ENCODE measurements at places on chromosomes 7 and 10. TPM values are rescaled to one million over a fixed set of nuclear protein-coding genes. Genes with fewer than 3 reads are reported as not detected.

Gene NKX2-3
- total RNA-seq, result not detected

Gene INHBA
- total RNA-seq, result 5.8 TPM

Gene ACHE
- 51.0 TPM for total RNA-seq

Gene TMEM273
- total RNA-seq, result not detected

Gene AMPH
- not detected for total RNA-seq

Gene ZYX
- total RNA-seq, result 82.6 TPM

Gene AOC1
- 0.62 TPM for total RNA-seq

Gene ADARB2
- 0.19 TPM for total RNA-seq

Gene LRGUK
- total RNA-seq, result 0.24 TPM

Gene OR9A2
- not detected for total RNA-seq

Gene OGA
- 89.4 TPM for total RNA-seq

Gene GPRIN2
- not detected for total RNA-seq

Gene NPFFR1
- total RNA-seq, result not detected

DNA sequence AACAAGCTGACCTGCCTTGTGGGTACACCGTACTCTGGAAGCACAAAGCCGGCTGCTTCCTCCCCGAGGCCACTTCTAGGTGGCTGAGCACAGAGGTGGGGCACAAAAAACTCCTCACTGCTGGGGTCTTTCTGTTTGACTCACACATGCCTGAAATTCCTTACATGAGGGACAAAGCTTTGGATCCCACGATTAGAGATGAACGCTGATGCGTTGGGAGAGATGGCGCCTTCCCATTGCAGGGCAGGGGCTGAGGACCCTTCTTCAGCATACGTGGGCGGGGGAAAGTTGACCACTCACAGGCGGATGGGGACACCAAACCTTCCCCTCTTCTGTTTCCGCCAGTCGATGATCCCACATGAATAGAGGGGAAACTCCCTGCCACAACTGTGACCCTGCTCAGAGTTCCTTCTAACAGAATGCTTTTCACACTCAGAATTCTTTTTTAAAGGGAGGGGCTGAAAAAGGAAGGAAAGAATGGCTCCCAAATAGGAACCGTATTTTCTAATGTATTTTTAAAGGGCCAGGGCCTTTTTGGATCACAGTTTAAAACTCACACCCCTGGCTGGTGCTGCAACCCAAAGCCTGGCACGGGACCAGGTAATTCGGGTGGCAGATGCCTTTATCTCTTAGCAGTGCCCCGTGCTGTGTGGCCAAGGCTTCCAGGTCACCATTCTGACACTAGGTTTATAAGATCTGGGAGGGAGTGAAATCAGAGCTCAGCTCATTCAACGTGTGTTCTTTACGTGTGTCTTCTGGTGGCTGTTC, 134.0 kb downstream of the PRKAG2 start:
- no peak for DNase-seq

DNA sequence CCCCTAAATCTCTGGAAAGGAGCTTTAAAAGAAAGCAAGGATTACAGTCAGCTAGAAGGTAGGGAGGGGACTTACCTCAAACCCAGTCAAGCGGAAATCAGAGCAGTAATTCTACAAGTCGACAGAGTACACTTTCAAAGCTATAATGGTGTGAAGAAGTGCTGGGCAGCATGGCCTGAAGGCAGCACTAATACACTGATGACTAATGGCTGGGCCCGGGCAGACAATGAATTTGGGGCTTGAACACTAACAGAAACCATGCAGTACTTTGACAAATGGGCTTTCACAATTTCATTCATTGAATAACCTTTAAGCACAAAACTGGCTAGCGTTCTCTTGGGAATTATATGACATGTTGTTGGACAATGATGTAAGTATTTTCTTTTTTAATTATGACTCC, 4.7 kb downstream of the GLI3 start:
- DNase-seq, result peak; percentile 13

GRCh38 chr7:66737667-66738066, 2.9 kb upstream of the RABGEF1 start:
- no peak for DNase-seq

DNA sequence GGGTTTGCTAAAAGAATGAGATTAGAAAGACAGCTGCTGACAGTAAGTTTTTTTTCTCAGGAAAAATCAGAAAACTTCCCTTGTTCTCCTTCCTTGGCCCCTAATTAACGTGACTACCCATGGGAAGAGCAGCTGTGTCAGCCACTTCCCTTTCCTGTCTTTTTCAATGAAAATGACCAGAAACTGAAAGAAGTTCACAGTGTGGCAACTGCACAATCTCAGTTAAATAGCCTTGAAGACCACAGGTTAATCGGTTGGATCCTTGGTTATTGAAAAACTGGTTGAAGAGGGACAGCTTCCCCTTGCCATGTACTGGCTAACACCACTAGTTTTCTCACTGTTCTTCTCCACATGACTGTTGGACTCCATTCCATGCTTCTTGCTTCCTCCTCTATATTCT, 148.8 kb upstream of the AGR3 start:
- DNase-seq, result no peak

- no peak for DNase-seq
Observed at GRCh38 chr7:84152995-84153394, 41.6 kb downstream of the SEMA3A start.

DNA sequence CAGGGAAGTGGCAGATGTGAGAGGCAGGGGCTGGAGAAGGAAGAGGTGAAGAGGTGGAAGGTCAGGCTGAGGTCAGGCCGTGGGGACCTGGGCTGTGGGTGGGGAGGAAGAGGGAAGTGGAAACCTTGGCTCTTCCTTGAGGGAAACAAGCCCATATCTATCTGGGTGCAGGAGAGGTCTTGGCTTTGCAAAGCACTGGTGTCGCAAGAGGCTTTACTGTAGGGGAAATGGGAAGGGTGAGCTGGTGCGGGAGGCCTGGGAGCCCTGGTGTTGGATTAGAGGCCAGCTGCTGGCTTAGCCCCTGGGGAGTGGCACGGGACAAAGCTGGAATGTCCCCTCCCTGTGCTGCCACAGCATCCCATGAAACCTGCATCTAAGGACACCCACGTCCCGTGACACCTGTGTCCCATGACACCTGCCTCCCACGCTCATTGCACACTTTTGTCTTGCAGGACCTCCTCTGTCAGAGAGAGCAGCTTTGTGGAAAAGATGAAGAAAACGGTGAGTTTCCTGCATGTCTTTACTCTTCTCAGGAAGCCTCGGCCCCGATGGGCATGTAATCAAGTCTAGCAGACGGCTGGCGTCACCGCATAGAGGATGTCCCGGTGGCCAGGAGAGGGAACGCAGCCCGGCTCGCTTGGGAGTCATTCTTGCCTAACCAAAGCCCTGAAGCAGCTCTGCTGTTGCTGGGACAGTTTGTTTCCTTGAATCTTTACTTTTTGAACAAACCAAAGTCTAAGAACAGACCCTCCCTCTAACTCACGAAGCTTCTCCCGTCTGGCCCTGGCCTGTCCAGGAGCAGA, 22.2 kb downstream of the TMEM120A start:
- peak; percentile 69 for DNase-seq

GRCh38 chr10:23379686-23380085, 35.1 kb upstream of the C10orf67 start:
- no peak for DNase-seq

DNA sequence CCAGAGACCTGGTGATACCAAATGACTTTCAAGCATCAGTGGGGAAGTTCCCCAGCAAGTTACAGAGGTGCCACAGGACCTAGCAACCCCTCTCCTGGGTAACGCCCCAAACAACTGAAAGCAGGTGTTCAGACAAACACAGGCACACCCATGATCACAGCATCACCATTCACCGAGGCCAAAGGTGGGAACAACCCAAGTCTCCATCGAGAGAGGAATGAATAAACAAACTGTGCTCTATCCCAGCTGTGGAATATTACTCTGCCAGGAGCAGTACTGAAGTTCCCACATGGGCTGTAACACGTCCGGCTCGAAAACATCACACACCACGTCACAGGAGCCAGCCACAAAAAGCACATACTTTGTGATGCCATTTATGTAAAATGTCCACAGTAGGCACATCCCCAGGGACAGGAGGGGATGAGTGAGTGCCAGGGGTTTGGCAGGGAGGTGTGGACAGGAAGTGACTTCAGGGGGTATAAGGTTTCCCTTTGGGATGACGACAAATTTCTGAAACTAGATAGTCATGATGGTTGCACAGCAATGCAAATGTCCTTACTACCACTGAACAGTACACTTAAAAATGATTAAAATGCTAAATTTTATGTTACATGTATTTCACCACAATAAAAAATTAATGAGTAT, 222.8 kb downstream of the TNS3 start:
- no peak for DNase-seq

GRCh38 chr7:14999331-14999730, 96.8 kb upstream of the DGKB start:
- no peak for DNase-seq

- no peak for DNase-seq
Observed at GRCh38 chr10:14926722-14927416, 27.0 kb downstream of the DCLRE1C start.

DNA sequence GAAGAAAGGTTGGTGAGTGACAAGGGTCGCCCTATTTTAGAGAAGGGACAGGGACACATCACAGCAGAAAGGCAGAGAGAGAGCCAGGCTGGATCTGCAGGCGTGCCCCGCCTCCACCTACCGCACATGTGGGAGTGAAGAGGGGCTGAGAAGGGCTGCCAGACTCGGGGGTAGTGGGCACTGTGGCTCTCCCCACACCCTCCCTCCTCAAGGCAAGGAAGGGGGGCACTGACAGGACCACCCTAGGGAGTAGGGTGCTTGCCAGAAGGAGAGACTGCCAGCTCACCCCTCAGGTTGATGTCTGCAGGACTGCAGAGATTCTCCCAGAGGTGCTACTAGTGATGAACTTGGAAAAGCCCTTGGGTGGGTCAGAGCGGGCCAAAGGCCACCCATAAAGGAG, 62.8 kb upstream of the ZRANB1 start:
- DNase-seq, result no peak

DNA sequence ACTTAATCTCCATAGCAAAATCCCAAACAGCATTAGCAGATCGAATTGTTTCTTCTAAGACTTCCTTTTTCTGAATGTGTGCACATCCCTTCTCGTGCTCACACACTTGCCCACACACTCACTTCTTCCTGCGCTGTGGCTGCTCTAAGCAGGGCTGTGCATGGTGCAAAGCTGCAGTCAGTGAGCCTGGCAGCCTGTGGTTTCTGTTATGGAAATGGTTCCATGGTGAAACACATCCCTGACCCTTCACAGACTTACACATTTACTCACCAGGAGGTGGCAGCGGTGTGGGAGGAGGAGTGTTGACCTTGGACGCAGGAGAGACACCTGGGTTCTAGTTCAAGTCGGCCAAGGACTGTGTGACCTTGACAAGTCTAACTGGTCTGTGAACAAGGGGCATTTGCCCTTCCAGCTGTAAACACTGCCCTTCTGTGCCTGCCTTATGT, 24.9 kb downstream of the MTURN start:
- DNase-seq, result peak; percentile 40

DNA sequence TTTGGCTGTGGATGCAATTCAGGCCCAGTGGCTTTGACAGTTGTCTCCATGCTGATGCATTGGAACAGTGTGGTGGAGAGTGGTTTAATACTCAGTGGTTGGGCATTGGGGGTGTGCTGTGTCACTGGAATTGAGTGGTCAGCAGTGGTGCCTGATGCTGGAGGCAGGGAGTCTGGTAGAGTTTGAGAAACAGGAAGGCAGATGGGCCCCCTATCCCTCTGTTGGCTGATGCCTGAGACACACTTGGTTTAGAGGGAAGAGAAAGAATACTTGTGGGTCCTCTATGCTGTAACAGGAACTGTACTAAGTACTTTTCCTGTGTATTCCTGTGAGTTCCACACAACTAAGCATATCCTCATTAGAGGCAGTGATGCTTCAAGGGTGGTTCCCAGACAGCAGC, 55.4 kb downstream of the EEPD1 start:
- DNase-seq, result peak; percentile 87

- DNase-seq, result no peak
Observed at GRCh38 chr7:140249036-140249806, 72.4 kb upstream of the KDM7A start.

- DNase-seq, result peak; percentile 91
Observed at GRCh38 chr10:124152139-124153022, 59.0 kb upstream of the CHST15 start.

DNA sequence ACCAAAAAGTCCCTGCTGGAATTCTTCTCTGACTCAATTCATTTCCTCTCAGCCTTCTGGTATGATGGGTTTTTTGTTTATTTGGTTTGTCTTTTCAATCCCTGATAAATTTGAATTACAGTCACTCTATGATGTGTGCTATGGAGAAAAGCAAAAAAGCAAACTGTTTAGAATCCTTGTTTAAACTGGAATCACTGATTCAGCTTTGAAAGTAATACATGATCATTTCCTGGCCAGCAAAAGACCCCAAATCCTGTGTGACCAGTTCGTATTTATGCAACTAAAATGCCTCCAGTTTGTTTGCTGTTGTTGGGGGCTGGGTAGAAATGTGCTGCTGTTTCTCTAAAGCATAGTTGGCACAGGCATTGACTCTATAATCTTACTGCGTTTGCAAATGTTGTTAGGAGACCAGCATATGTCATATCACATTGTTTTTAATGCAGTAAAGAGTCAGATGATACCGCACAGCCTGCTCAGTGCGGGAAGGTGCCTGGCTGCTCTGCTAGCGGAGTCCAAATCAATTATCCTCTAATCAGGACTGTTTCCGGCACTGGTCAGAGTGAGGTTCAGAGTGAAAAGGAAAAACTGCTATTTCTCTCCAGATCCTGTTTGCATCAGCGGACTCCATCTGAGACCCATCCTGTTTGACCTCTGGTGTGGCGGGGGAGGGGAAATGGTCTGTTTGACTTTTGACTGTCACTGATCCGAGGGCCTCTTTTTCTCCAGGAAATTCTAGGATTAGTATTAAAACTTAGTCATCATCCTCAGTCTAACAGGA, 40.6 kb upstream of the ADD3 start:
- DNase-seq, result no peak

- no peak for DNase-seq
Observed at GRCh38 chr10:116625845-116626244, 5.1 kb downstream of the PNLIPRP2 start.

DNA sequence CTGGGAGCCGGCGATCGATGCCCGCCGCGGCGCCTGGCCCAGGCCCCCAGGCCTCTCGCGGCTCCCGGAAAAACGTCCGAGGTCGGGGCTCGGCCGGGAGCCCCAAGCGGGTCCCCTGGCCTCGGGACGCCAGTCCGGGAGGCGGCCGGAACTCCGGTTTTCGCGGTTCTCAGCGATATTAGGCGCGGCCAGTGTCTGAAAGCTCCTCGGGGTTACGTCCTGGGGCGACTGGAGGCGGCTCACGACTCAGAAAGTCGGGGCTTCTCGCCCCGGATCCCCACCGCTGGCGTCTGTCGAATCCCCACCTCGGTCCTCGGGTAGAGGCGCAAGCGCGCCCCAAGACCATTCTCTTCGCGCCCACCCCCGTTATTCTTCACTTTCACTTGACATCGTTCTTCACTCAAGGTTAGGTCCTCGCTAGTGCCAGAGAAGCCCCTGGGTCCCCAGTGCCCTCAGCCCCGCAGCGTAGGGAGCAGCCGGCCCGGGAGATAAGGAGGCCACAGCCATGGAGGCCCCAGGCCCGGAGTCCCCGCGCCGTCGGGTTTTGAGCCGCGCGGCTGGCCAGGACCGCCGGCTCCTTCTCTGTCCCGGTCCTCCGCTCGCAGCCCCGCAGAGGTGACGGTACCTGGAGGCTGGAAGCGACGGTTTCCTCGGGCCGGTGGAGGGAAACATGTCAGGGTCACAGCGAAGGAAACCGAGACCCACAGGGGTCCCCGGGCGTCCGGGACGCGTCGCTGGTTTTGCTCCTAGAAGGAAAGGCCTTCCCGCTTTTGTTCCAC, 35.2 kb upstream of the EBLN1 start:
- DNase-seq, result no peak

All from myocyte (in vitro differentiated cells).